GM13977 (cell line): ENCODE measurements at places on chromosomes 2 and 18.

DNA sequence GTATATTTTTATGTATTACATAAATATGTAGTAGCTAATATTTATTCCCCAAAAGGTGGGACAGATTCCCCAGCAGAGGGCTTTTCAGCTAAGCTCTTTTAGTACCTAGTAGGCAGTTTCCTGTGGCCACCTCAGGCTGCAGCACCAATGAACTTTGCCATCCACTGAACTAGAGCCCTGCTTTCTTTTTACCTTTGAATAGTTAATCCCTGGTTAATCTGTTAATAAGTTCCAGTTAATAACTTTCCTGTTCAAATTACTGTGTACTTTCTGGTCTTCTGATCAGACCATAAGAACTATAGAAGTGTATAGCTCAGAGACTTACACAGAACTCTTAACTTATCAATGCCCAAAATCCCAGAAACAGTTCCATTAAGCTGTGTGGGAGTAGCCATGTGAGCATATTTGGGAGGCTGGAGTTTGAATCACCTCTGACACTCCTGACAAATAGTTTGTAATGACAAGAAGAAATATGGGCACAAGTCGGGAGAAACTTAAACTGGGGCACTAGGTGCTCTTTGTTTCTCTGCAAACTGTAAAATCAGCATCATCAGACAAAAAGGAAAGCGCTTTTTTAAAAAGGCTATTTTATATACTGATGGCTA, 40.0 kb downstream of the ASXL2 start:
- DNase-seq = no peak

- DNase-seq = no peak
These were observed 20.6 kb upstream of the AMMECR1L start for GRCh38 chr2:127906206-127906926.

DNA sequence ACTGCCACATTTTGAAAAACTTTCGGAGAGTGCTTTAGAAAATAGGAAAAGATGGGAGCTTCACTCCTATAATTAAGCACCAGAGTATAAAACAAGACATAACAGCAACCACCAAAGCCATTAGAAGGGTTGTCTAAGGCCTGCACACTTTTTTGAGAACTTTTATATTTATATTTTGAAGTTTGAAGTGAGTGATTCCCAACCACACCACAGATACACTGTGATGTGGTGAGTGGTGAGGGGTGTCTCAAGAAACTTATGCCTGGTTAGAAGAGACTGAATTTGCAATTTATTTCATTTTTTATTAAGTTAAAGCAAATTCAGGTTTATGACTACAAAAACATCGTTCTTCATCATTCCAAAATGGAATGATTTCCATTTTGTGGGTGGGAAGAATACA, 161.9 kb downstream of the DNAH6 start:
- DNase-seq = no peak

- no peak for DNase-seq
These were observed 82.8 kb downstream of the TMEM18 start for GRCh38 chr2:594297-594949.

- no peak for DNase-seq
These were observed 116.0 kb downstream of the CDC42EP3 start for GRCh38 chr2:37555457-37555856.
